Stimulated activated CD4-positive, alpha-beta T cell treated with anti-CD3 and anti-CD28 coated beads, TNF-alpha, amount 100 ng/mL, for 1 hour (primary cell): ENCODE measurements at places on chromosomes 5 and 9.

GRCh38 chr9:114487607-114488300 is 17.5 kb downstream of the WHRN start:
- no peak for DNase-seq

- no peak for DNase-seq
Observed at GRCh38 chr5:125033602-125034001, 287.2 kb upstream of the ZNF608 start.

- no peak for DNase-seq
Observed at GRCh38 chr5:90696153-90696552, 137.6 kb downstream of the ADGRV1 start.

DNA sequence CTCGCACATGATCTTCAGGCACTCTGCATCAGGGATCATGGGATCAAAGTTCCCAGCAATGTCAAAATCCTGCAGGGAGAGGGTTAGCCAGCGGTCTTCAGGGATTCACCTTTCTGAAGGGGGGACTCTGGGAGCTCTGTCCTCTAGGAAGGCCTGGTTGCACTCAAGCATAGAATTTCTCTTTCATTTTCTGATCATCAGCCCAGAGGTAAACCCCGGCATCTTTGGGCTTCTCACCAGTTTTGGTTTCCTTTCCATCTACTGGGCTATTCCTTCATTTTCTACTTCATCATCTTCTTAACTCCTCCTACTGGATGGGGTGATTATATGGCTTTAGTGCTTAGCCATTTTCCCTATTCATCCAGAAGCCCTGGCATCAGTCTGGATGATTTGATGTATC is 4.6 kb upstream of the DND1 start:
- DNase-seq: no peak

DNA sequence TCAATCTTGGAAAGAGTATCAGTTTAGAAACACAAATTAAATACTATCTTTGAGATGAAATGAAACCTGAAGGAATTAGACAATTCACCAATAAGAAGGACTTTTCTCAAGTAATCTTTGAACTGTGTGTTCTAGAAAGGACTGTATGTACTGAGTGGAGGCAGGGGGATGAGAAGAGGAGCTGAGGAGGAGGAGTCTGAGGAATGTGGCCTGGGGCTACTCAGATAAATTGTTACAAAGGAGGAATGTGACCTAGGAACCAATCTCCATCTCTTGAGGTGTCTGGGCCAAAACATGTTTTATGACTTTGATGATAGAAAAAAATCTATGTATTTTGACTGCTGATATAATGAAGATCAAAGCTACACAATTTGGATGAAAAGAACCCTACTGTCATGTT is 124.3 kb upstream of the ANKRD55 start:
- DNase-seq: no peak

DNA sequence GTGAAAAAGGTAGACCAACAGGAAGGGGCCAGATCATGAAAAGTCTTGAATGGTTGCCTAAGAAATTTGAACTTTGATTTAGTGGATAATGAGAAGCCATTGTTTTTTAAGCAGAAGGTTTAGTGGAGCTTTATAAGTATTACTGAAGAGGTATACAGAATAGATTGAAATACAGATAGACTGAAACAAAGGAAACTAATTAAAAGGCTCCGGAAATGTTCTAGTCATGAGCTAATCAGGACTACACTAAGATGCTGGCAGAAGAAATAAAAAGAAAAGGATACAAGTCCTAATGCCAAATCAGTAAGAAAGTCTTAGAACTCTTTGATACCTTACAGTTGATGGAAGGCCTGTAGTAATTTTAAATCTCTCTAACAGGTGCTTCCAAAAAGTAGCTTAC is 45.7 kb upstream of the RFX3 start:
- DNase-seq: no peak

- no peak for DNase-seq
Observed at GRCh38 chr9:114091711-114092110, 7.4 kb downstream of the KIF12 start.

- DNase-seq: no peak
Observed at GRCh38 chr5:180990882-180991242, 2.2 kb downstream of the BTNL3 start.

GRCh38 chr5:171628633-171628974 is 157.0 kb upstream of the SMIM23 start:
- no peak for DNase-seq

GRCh38 chr9:104860263-104860662 is 67.7 kb downstream of the ABCA1 start:
- no peak for DNase-seq

GRCh38 chr5:38809388-38810359 is 36.1 kb upstream of the OSMR start:
- no peak for DNase-seq

- DNase-seq: no peak
Observed at GRCh38 chr9:13994240-13994639, 319.7 kb downstream of the NFIB start.

DNA sequence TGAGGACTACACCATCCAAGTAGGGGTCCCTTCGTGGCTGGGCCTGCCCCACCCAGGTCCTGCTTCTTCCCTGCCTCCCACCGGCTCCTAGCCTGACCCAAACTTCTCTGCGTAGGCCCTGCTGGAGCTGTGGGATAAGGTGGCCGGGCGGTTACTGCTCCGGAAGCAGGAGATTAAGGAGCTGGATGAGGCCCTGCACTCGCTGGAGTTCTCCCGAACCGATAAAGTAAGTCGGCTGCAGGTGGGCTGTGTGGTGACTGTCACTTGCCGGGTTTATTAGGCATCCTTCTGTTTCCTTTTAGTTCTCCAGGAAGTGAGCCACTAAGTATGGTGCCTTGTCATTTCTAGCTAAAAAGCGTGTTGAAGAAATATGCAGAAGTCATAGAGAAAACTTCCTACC is 7.0 kb downstream of the CCDC180 start:
- DNase-seq: no peak

GRCh38 chr5:97644896-97645295 is 461.8 kb upstream of the RIOK2 start:
- DNase-seq: no peak

- no peak for DNase-seq
Observed at GRCh38 chr5:174750711-174751110, 26.3 kb downstream of the MSX2 start.

DNA sequence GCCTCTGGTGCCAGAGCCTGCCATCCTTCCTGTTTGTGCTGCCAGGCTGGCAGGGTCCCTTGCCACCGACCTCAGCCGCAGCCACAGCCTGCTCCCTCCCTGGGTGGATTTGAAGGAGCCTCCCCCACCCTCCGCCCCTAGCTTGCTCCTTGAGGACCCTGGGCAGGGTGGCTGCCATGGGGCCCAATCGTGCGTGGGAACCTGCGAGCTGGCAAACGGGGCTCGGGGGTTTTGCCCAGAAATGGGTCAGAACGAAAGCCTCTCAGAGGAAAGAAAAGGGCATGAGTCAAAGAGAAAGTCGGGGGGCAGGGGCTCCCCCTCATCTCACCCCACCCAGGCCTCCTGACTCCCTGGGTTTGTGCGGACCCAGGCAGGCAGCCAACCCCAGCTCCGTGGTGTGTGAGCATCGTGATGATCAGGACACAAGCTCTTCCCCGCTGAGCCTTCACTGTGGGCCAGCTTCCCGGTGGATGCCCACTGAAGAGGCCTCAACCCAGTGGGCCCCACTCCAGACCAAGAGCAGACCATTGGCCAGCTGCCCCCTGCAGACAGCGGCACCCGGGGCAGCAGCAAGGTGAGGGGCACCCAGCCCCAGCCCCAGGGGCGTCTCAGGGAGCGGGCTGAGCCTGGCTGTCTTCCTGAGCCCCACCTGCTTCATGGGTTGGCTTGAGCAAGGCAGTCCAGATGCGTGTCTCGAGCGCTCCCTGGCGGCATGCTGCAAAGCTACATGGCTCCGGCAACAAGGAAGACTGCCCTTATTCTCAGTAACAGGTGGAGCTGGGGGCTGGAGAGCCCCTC is 3.0 kb upstream of the FUT7 start:
- DNase-seq: peak; percentile 75

- DNase-seq: no peak
Observed at GRCh38 chr5:167982-168660, 23.2 kb upstream of the LRRC14B start.

DNA sequence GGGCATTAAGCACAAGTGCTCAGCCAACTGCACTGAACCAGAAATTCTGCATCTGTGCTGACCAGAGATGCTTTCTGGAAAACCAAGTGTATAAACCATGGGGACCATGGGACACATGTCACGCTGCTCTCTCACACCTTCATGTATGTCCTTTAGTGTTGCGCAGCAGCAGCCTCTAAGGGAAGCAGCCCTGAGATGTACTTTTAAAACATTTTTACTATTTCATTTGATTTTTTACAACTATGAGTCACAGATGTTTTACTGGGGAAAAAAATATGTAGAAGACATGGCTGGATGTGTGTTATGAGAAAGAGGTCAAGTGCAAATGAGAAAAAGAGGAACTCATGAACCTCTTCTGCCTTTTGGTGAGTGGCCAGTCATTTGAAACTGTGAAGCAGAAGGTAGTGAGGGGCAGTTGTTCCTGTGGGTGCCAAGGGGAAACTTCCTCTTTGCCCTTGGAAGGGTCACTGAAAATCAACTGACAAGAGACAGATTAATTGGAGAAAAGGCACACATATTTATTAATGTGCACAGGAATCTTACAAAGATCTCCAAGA is 31.4 kb upstream of the SYK start:
- no peak for DNase-seq

- no peak for DNase-seq
Observed at GRCh38 chr9:137078701-137079400, 1.5 kb downstream of the UAP1L1 start.

GRCh38 chr9:3777137-3777536 is 251.3 kb upstream of the RFX3 start:
- DNase-seq: no peak

DNA sequence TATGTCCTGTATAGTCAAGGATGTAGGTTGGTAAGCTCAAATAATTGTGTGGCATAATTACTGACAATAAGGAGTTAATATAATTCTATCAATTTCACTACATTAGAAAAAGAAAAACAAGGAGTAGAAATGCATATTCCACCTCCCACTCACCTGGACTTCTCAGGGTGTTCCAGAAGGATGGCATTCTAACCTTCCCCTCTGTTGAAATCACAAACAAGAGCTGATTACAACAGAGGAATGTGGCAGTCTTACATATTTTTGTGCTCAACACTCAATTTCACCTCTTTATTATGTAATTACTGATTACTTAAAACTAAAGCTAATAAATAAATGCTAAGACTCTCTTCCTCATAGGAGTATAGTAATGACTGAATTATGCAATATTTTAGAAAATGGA is 745.3 kb downstream of the DTWD2 start:
- DNase-seq: no peak
